ENCODE measurements at places on chromosomes 3 and 15.

GRCh38 chr3:143100451-143100850, 19.1 kb upstream of the CHST2 start:
- DNase-seq, result no peak

- DNase-seq, result peak; percentile 58
These were observed 24.7 kb downstream of the GPR15 start for GRCh38 chr3:98556164-98557130.

- no peak for DNase-seq
These were observed 673.7 kb upstream of the CCDC54 start for GRCh38 chr3:106703524-106703923.

DNA sequence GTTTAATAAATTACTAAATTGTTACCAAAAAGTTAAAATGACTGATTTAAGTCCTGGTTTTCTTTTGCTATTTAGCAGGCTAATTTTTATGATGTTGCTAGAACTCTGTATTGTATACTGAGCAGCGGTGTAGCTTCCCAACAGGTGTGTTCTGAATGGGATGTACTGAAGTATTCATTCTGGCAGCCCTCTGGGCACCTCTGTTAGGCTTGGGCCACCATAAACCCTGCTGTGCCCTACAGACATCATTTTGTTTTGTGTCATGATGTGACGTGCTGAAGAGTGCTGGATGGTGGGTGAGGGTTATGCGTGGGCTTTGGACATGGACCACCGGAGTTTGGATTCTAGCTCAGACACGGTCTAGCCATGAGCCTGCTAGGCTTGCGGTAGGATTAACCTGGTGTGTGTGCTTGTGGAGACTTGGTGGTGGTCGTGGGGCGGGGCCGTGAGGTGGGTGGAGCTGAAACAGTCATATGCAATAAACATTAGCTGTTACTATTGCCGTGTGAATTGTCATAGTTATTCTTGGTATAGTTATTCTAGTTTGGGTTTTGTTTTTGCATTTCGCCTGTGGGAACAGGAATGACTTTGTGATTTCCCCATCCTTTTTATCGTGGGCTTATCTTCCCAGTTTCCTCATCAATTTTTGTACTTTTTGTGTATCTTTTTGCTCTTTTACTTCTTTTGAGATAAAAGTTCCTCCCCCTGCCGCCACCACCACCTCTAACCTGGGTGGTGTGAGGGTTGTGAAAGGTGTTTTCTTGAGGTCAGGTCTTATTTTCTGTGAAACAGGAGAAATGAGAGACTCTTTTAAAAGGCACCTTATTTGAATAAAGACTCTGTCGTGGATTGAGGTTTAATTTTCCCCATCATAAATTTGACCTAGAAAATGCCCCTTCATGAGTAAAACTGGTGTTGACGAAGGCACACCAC, 93.7 kb downstream of the MCTP2 start:
- DNase-seq, result peak; percentile 31

DNA sequence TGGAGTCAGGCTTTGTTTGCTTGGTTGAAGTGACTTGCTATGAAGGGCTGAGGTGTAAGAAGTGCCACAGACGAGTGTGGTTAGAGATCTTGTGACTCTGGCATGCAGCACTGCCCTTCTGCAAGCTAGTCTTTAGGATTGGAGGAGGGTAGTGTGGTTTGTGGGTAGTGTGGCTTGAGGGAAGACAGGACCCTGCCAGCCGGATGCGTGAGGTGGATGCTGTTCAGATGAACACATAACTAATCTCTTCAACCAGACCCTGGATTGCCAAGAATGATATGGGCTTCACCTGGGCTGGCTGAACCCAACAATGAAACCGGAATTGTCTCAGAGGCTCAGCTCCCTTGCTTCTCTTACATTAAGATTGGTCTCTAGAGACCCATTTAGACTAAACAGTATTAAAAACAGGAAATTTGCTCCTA, 32.7 kb downstream of the STARD9 start:
- DNase-seq, result peak; percentile 14

DNA sequence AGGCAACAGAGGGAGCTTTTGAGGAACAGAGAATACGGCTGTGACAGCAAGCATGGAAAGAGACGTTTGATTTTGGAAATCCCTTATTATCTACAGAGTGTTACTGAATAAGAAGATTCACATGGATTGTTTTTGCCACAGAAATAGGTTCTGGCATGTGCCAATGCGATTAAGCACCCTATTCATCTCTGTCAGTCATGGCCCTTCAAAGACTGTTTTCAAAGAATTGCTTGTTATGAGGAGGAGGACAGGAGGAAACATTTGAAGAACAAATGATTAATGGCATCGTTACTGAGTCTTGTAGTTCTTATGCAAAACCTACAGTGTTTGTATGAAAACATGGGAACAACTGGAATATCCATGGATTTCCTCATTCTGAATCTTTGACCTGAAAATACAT, 86.2 kb downstream of the EPHA6 start:
- no peak for DNase-seq

GRCh38 chr3:187750006-187750512, 4.8 kb upstream of the BCL6 start:
- no peak for DNase-seq

DNA sequence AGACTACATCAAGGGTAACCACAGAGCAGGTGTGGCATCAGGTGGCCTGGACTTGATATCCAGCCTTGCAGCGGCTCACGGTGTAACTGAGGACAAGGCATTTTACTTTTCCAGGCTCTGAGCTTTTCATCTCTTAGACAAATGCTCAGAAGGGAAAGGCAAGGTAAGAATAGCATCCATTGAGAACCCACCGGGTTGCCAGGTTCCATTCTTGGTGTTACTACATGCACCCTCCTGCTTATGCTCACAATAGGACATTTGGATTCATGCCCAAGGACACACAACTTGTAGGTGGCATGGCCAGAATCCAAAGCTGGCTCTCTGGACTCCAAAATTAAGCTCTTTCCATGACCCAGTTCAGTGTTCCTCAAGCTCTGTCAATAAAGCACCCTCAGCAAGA, 85.5 kb downstream of the CCNL1 start:
- DNase-seq, result no peak

- no peak for DNase-seq
These were observed 8.8 kb downstream of the RBP1 start for GRCh38 chr3:139530717-139531116.

All from stimulated activated CD8-positive, alpha-beta memory T cell treated with anti-CD3 and anti-CD28 coated beads, Interleukin-7, amount 100 ng/mL, for 4 hours (primary cell).